ENCODE measurements at places on chromosomes 1 and 21. TPM values are rescaled to one million over a fixed set of nuclear protein-coding genes. Genes with fewer than 3 reads are reported as not detected.
A peak's percentile ranks its signal among the peaks of the same experiment; 100 is the strongest.

The MAN1C1 gene
- total RNA-seq = 57.5 TPM

DNA sequence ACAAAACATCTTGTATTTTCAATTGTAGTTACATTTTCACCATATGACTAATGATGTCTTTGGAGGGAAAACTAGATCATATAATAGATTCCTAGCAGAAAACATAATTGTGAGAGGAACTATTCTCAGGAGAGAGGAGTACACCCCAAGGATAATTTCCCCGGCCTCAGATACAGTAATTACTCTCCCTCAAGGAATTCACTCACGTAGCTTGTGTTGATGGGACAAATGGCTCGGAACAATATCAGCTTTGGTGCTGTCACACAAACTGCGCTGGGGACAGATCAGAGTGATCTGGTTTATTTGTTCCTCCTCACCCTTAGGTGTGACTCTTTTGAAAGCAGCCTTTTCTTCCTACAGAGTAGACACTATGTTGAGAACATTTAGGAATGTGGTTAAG lies 11.2 kb downstream of the ABCG1 start:
- DNase-seq = no peak

GRCh38 chr1:61047061-61047460 lies 35.3 kb upstream of the NFIA start:
- no peak for DNase-seq

The HENMT1 gene
- total RNA-seq = 20.2 TPM

- no peak for DNase-seq
Observed at GRCh38 chr1:92031281-92032110, 1.7 kb downstream of the EPHX4 start.

- DNase-seq = no peak
Observed at GRCh38 chr1:26162220-26162709, 3.4 kb downstream of the FAM110D start.

The NFASC gene
- 0.35 TPM for total RNA-seq

The HPCAL4 gene
- 11.4 TPM for total RNA-seq

The LAX1 gene
- total RNA-seq = 29.2 TPM

DNA sequence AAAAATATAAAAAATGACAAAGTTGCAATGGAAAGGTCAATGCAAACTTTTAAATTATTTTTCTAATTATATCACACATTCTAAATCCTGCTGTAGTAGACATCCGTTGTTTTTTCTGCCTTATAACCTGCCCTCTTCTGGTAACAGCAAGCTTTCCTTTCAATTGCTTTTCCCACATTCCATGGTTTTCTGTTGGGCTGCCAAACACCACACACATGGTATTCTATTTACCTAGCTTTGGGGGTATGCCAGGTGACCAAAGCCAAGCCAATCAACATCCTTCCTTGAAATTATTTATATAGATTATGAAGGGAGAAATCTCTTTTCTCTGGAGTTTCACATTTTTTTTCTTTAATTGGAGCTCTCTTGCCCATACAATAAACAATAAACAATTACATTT lies 3.4 kb upstream of the LAMC1 start:
- no peak for DNase-seq

GRCh38 chr1:116769561-116769977 lies 15.3 kb downstream of the CD2 start:
- peak; percentile 91 for DNase-seq

GRCh38 chr21:36320421-36321324 lies 676 bp downstream of the MORC3 start:
- DNase-seq = peak; percentile 16

The HORMAD1 gene
- total RNA-seq = not detected

GRCh38 chr1:232657426-232658005 lies 27.6 kb upstream of the SIPA1L2 start:
- DNase-seq = no peak

- DNase-seq = no peak
Observed at GRCh38 chr1:56225964-56226815, 353.2 kb downstream of the PLPP3 start.

GRCh38 chr1:35886577-35887431 lies 3.8 kb downstream of the AGO1 start:
- DNase-seq = no peak

GRCh38 chr1:19140465-19140864 lies 69.6 kb downstream of the UBR4 start:
- DNase-seq = no peak

The CHI3L1 gene
- not detected for total RNA-seq
